Dorsolateral prefrontal cortex (tissue), 122 donors: ENCODE measurements at places on chromosomes 1 and 21. TPM values are rescaled to one million over a fixed set of nuclear protein-coding genes. Genes with fewer than 3 reads are reported as not detected.
A peak's percentile ranks its signal among the peaks of the same experiment; 100 is the strongest.

DNA sequence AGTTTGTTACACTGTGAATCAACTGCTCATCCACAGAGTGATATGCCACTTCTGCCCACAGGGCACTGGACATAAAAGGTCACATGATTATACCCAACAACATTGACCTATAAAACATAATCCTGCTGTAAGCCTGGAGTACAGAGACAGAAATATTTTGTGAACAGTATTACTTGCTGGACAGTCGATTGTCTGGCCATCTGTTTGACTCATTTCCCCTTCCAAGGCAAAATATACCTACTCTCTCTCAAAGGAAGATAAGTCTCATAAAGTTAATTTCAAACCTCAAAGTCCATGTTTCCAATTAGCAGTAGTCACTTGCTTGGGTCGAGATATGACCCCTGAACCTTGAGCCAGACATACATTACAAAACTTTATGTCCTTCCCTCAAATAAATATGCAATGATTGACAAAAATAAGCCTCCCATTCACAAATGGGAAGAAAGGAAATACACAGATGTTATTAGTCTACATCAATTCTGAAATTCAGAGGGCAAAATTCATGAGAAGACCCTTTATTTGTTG lies 39.3 kb upstream of the RGS18 start:
- DNase-seq = no peak

PLPP3 gene
- total RNA-seq = 92.9 TPM

GRCh38 chr21:44485254-44485793 lies 30.0 kb downstream of the LRRC3 start:
- DNase-seq = no peak

GRCh38 chr1:240424740-240425464 lies 187.1 kb downstream of the GREM2 start:
- no peak for DNase-seq

- no peak for DNase-seq
Measured at GRCh38 chr1:2868571-2869195, 67.2 kb upstream of the TTC34 start.

CLCA4 gene
- total RNA-seq = 2.9 TPM

DNAJC28 gene
- 6.0 TPM for total RNA-seq

ERICH3 gene
- 15.7 TPM for total RNA-seq

DNA sequence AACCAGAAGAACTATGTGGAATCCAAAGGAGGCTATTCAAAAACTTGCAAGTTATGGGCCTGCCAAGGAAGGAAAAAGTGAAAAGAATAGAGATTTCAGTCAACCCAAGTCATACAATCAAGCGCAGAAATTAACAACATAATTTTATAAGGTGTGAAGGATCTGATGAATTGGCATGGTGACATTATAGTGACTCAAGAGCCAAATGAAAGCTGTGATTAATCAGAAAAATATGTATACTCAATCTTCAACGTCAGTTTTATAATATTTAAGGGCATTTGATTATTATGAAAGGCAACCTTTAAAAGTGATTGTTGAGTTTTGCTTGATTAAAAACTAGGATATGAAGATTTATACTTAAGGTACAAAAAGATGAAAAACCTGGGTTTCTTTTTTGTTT lies 37.8 kb upstream of the THEM4 start:
- no peak for DNase-seq

DNA sequence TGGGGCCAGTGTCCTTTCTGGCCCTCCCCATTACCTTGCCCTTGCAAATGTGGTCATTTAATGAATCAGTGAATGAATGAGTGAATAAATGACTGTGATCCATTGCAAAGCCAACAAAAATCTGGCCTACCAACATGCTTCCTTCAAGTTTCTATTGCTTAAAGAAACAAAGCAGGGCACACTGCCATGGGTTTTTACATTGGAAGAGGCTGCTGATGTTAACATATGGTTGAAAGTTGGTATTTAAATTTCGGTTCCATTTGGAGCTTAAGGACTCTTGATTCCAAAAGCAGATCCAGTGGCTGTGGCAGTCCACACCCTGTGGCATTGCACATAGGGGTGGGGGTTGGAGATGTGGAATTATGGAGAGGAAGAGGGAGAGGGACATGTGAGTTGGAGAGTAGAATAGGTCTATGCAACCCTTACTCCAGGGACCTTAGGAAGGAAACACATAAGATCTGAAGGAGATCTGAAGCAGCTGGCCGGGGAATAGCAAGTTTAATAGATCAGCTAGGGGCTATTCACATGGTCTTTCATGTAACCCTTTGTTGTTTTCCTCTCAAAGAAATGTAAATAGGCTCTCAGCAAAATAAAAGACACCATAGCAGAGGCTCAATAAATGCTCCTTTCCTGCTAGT lies 7.2 kb downstream of the ABCA4 start:
- peak; percentile 52 for DNase-seq

DNA sequence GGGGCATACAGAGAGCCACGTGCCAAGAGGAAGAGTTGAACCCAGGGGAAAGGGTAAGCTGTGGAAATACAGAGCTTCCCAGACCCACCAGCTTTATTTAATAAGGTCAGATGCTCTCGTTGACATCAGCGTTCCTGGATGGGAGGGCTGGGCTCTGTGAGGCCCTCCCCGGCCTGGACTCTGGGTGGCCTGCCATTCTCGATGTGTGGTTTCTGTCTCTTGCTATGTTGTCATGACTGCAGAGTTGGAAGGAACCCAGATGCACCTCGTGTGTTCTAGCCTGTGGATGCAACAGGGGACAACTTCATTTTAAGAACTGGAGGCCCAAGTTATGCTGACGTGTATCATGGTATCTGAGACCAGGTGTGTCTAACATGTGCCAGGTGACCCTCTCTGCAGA lies 101.7 kb downstream of the PCBP3 start:
- no peak for DNase-seq

- peak; percentile 9 for DNase-seq
Measured at GRCh38 chr1:31575369-31576140, 760 bp upstream of the TINAGL1 start.

LRRC39 gene
- 5.9 TPM for total RNA-seq

- DNase-seq = no peak
Measured at GRCh38 chr1:11341901-11342552, 69.0 kb downstream of the UBIAD1 start.

DNA sequence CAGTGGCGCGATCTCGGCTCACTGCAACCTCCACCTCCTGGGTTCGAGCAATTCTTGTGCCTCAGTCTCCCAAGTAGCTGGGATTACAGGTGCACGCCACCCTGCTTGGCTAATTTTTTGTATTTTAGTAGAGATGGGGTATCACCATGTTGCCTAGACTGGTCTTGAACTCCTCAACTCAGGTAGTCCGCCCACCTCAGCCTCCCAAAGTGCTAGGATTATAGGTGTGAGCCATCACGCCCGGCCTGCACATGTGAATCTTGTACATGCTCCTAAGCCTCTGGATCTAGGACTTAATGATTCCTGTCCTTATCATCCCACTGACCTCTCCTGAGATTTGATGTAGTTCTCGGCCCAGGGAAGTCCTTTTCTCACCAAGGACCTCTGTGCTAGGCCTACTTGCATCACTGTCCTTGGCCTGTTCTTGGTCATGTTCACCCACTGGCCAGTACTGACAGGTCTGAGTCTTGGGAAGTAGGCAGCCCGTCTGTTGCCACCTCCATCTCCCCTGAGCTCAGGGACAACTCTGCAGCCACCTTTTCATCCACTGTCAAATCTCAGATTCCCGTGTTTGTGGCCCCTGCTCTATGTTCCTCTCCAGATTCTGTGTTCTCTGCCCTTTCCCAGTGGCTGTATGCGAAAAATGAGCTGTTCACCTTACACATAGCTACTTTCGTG lies 9.4 kb downstream of the HYI start:
- DNase-seq = no peak

GJC2 gene
- 13.7 TPM for total RNA-seq

DNA sequence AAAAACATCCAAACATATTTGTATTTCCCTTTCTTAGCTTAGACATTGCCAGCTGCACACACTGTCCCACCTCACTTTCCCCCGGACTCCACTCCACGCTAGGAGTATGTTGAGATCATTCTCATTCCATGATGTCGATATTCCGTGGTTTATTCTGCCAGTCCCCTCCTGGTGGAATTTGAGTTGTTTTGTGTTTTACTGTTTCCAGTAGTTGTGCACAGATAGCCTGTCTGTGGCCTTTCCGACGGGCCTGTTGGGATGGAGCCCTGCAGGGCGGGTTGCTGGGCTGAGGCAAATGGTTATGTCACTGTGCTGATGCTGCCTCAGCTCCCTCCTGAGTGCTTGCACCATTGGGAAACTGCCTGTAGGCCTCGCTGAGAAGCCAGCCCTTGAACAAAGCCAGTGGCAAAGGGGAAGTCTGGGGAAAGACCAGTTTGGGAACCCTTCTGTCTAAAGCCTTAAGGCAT lies 12.8 kb downstream of the TRAPPC10 start:
- DNase-seq = no peak

RNU1-4 gene
- 10,614 TPM for total RNA-seq

- DNase-seq = no peak
Measured at GRCh38 chr21:44648557-44649311, 2.5 kb downstream of the KRTAP10-11 start.

GRCh38 chr1:3426956-3427535 lies 27.4 kb upstream of the ARHGEF16 start:
- no peak for DNase-seq

GRCh38 chr1:77399250-77400086 lies 117.6 kb downstream of the AK5 start:
- DNase-seq = no peak

DNA sequence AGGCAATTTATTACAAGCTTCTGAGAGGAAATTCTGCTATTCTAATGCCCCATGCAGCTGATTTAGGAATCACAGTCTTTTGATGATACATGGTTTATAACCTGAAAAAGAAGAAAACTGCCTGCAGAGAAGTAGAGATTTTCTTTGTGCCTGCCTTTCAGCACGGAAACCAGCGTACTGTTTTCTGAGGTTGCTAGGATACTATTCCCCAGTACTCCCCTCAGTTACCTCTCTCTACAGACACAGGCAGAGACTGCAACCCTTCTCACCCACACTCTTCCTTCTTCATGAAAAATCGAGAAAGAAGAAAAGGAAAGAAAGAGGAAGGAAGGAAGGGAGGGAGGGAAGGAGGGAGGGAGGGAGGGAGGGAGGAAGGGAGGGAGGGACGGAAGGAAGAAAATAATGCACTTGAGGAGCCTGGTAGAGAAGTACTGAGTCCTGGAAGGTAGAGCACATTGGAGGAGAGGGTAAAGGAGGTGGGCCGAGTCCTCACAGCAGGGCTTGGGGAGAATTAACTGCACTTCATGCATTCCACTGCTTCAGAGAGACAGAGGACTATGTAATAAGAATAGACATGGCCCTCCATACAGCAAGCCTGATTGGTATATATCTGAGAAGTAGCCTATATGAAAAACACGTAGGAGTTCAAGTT lies 21.9 kb downstream of the RGS2 start:
- DNase-seq = no peak

- DNase-seq = no peak
Measured at GRCh38 chr21:42847051-42847707, 32.2 kb downstream of the WDR4 start.

KLHDC8A gene
- total RNA-seq = 8.5 TPM

GRCh38 chr1:203338335-203339036 lies 12.4 kb downstream of the FMOD start:
- DNase-seq = peak; percentile 57

DNA sequence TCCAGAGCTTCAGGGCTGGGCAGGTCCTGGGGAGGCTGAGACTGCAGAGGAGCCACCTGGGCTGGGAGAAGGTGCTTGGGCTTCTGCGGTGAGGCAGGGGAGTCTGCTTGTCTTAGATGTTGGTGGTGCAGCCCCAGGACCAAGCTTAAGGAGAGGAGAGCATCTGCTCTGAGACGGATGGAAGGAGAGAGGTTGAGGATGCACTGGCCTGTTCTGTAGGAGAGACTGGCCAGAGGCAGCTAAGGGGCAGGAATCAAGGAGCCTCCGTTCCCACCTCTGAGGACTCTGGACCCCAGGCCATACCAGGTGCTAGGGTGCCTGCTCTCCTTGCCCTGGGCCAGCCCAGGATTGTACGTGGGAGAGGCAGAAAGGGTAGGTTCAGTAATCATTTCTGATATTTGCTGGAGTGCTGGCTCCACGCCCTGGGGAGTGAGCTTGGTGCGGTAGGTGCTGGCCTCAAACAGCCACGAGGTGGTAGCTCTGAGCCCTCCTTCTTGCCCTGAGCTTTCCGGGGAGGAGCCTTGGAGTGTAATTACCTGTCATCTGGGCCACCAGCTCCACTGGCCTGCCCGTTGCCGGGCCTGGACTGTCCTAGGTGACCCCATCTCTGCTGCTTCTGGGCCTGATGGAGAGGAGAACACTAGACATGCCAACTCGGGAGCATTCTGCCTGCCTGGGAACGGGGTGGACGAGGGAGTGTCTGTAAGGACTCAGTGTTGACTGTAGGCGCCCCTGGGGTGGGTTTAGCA lies 9.3 kb downstream of the MYBPH start:
- DNase-seq = peak; percentile 58

DNA sequence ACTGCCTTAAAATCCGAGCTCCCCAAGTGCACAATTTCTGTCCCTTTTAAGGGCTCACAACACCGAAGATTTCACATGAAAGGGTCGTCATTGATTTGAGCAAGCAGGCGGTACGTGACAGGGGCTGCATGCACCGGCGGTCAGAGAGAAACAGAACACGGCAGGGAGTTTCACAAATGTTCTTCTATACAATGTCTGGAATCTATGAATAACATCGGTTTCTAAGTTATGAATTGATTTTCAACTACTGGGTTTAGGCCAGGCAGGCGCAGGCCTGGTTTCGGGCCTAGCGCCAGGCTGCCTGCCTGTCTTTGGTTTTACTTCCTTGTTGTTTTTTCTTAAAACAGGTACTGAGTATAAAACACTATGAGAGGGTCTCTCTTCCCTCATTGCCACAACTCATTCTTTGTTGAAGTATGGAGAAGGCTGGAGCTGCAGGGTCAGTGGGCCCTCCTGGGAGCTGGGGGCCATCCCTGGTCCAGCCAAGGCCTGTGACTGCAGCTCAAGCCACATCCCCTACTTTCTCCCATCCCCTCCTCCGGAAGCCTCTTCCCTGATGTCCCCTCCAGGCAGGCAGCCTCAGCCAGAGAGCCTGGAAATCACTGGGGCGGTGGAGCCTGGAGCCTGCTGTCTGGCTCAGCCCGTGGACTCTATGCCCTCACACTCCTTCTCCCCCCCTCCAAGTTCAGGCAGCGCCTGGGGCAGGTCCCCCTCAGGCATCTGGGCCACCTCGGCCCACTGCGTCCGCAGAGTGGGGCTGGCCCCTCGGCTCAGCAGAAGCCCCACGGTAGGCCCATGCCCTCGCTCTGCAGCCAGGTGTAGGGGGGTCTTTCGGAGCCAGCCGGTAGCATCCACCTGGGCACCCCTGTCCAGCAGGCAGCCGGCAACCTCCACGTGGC lies 2.4 kb downstream of the ANKRD65 start:
- DNase-seq = no peak

GRCh38 chr1:18644446-18644845 lies 13.8 kb downstream of the PAX7 start:
- DNase-seq = no peak

GRCh38 chr1:160405331-160405877 lies 5.0 kb downstream of the VANGL2 start:
- DNase-seq = no peak

GRCh38 chr1:156089704-156090103 lies 7.4 kb upstream of the MEX3A start:
- no peak for DNase-seq

- no peak for DNase-seq
Measured at GRCh38 chr1:99886179-99886578, 36.0 kb downstream of the AGL start.

ASPM gene
- total RNA-seq = 0.12 TPM
